ENCODE measurements at places on chromosomes 2 and 18.

DNA sequence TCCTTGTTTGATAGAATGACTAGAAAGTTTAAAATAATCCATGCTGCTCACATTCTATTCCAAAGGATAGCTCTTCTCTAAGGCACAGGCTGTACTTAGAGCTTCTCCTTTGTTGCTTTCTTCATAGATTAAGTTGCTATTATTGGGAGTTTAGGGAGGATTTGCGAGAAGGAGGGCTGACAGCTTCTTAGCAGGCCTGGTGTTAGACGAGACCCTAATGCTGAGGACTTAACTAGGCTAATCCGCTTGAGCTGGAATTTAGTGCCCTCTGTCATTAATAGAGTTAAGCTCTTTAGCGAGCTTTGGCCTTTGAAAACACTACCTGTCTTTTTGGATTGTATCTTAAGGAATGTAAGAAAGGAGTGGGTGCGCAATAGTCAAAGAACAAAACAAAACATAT, 81.3 kb downstream of the MOGAT1 start:
- DNase-seq = no peak

- DNase-seq = no peak
These were observed 217.2 kb downstream of the NR4A2 start for GRCh38 chr2:156115338-156115737.

DNA sequence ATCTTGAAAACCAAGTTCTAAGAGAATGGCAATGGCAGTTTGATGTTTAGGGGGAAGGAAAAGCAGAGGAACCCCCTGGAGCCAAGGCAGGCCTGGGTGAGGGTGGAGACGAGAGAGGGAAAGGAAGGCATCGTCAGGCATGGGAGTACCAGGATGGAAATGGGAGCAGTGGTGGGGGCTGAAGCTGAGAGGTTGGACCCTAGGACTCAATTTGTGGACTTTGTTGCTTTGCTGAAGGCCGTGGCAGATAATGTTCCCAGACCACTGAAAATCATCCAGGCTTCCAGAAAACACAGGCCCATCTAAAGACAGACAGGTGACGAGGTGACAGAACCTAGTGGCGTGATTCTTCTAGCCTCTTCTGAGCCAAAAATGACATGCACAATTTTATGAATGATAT, 4.9 kb downstream of the NPAS2 start:
- DNase-seq = no peak

- DNase-seq = no peak
These were observed 4.3 kb upstream of the SPAG16 start for GRCh38 chr2:213279971-213280370.

GRCh38 chr2:141508806-141509595, 621.8 kb downstream of the LRP1B start:
- no peak for DNase-seq

DNA sequence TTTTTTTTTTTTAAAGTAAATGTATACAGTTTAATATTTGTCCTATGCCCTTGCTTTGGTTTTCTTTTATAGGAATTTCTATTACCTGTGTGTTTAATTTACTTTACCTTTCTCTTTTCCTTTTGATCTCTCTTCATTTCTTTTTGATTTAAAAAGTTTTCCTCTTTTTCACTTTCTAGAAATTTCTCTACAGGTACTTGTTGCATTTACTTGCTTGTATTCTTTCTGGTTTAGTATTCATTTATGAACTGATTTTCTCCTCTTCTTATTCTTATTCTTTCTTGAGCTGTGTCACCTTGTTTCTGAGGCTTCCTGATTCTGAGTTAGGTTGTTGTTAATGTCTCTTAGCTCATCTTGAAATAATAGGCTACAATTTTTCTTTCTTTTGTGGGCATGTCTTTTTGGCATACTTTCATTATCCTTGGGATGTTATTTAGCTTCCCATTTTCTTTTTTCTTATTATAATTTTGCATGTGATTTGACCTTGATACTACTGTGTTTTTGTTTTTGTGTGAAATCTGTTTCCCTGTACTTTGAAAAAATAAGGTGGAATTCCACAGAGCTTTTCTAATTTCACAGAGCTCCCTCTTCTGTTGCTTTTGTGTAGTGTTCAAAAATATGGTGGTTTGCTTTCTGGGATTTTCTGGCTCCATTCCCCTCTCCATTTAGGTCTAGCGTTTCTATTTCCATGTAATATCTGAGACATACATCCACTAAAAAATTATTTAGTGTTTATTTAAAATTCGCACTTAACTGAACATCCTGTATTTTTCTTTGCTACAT, 25.5 kb upstream of the ALMS1 start:
- no peak for DNase-seq

DNA sequence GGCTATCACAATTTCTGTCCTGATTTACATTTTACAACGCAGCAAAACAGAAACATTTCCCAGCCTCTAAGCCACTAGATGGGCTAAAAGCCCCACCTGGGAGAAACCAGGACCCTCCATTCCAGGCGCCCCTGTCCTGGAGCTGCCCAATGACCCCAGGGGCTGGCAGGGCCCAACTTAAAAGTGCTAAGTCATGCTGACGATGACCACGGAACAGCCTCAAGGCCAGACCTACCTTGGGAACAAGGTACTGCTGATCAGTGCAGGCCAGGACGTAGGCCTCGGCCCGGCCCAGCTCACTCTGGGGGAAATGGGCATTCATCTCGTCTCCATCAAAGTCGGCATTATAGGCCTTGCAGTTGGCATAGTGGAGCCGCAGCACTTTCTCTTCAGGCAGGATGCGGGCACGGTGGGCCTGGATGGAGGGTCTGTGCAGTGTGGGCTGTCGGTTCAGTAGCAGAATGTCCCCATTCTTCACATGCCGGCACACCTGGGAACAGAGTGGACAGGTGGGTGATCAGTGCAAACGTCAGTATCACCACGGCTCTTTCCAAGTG, 35.8 kb downstream of the POLR1A start:
- DNase-seq = no peak

- no peak for DNase-seq
These were observed 29.1 kb downstream of the PPM1B start for GRCh38 chr2:44197816-44198215.

DNA sequence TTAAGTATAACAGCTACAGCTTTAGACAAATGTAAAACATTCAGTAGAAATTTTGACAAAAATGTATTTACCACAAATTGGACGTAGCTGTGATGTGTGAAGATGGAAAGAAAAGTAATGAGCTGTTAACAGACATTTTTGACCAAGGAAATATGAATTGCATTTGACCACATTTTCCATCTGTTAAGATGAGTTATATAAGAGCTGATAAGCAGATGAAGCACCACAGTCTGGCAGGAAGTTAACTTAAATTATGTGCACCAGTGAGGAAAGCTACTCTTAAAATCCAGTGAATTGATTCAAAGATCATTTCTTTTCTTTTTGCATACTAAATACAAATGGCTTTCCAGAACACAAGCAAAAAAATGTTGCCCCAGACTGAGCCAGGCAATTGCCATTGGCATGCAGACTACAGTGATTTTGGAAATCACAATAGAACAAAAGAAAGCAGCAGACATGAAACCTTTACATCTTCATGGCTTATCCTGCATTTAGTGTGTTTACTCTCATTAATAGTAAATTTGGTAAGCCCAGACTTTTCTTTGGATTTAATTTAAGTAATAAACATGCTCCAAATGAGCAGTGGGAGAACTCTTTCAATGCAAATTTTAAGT, 493.7 kb downstream of the TMX3 start:
- no peak for DNase-seq

DNA sequence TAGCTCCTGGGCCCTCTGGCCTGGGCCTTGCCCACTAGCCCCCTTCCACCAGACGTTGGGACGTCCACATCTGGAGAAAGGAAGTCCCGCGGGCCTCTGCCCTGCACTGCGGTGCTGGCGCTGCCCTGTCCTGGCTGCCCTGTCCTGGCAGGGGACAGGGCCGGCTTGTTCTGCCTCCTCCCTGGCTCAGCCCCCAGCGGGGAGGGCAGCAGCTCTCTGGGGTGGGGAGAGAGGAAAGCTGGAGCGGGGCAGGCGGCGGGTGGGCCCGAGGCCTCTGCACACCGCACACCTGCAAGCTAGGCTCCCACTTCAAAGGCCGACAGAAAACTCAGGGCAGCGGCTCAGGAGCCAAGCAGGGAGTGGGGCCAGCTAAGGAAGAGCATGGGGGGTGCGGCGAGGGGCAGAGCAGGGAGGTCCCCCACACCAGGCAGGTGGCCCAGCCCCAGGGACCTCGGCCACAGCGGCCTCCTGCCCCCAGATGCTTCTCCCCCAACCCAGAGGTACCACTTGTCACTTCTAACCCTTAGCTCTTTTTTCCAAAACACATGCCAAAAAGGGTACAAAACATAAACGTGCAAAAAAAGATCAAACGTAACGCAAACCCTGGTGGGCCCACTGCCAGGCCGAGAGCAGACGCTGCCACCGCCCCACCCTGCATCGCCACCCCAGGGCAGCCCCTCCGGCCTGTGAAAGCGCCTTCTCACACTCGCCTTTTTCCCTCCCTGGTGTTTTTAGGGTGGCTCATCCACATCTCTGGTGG, 13.5 kb downstream of the SNED1 start:
- DNase-seq = no peak

DNA sequence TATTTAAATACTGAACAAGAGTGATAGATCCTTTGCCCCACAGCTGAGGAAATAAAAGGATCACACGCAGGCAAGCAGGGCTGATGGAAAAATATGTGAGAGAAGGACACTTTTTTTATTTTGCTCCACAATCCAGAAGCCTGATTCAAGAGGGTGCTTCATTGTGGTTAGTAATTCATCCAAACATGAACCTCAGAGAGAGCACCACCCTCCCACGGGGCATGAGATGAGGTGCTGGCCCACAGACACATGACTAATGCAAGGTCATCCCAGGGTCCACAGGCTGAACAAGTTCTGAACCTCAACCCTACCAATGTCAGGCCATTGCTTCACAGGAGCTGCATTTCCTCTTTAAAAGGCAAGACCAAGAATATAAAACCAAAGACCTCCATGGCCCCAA, 239.6 kb downstream of the MREG start:
- no peak for DNase-seq

Measured in NCI-H2171 (cell line).